ENCODE measurements at places on chromosomes 3 and 15.

DNA sequence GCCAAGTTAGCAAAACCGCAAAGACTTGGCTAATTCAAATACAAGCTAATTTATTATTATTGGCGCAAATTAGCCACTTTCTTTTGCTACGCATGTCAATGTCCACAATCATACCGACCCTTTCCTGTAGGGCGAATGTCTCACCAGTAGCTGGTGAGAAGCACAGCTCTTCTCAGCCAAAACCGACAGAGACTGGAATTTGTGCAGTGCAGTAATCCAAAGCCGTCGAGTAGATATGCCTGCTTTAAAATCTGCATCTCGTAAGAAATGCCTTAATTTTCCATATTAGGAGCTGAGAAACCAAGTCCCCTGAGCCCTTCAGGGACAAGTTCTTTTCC is 614 bp upstream of the MINDY2 start:
- DNase-seq: no peak

- DNase-seq: no peak
Observed at GRCh38 chr3:28994161-28994905, 286.5 kb upstream of the RBMS3 start.

DNA sequence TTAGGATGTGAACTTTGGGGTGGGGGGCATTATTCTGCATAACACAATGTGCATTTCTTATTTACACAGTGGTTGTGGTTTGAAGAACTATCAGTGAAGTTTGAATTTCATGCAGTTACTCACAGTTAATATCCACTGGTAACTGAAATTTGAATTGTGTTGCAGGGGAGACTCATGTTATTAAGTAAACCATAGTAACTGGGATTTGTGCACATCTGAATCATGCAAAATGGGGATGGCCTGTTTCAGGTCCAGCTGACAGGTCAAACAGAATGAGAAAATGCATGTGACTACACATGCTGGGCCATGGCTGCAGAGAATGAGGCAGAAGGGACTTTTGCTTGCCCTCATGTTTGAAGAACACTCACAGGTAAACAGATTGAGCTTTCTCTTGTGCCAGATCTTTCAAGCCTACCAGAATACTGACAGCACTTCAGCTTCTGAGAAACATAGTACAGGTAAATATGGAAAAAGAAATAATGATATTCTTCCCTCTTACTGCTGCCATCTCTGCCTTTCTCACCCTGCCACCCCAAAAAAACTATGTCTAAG is 115.0 kb downstream of the POLQ start:
- DNase-seq: no peak

- no peak for DNase-seq
Observed at GRCh38 chr3:111998636-111999483, at the start of gene TAGLN3. Gene TAGLN3 (plus strand): TSS chr3:111998922. CDS start chr3:111999423, 501 bp downstream.

- no peak for DNase-seq
Observed at GRCh38 chr3:106421909-106422308, 553.1 kb upstream of the CBLB start.

- DNase-seq: no peak
Observed at GRCh38 chr3:82707035-82707434, 945.6 kb upstream of the GBE1 start.

GRCh38 chr3:195197765-195198425 is 73.1 kb downstream of the XXYLT1 start:
- DNase-seq: no peak

DNA sequence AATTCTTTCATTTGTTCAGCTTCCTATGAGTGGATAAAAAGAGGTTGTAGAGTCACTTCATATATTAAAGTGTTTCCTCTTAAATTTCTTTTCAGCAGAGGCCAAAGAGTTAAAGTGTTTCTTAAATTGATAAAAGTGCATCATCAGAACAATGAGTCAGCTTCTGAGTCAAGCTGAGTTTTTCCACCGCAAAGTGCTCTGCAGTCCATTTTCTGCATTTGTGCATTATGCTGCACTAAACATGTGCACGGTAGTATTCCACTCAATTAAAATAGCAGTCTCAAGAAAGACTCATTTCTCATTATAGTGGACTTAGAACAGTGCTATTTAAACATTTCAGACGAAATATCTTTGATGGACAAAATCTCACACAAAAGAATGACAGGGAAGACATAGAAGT is 152.0 kb downstream of the ZBBX start:
- DNase-seq: no peak

GRCh38 chr3:191300422-191300821 is 28.8 kb upstream of the CCDC50 start:
- no peak for DNase-seq

GRCh38 chr3:30465454-30465853 is 140.9 kb upstream of the TGFBR2 start:
- no peak for DNase-seq

GRCh38 chr15:26158176-26158575 is 295.0 kb upstream of the ATP10A start:
- no peak for DNase-seq

DNA sequence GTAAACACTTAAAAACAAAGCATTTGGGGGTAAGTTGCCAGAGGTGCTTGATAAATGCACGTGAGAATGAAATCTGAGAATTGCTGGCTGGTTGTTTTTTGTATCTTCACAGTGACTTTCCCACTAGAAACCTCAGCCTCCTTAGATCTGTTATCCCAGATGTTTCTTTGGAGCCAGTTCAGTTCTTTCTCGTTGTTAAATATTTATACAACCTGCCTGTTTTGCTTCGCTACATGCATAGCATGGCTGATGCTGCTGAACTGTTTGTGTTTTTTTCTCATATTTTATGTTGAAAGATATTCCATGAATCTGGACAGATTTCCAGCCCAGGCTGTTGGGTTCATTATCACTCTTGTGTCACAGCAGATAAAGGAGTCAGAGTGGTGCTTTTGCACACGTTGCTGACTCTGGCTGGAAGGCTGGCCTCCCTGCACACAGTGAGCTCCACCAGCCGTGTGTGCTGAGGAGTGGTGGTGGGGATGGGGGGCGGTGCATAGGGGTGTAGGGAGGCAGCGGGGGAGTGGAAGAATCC is 80.2 kb downstream of the ARNT2 start:
- no peak for DNase-seq

DNA sequence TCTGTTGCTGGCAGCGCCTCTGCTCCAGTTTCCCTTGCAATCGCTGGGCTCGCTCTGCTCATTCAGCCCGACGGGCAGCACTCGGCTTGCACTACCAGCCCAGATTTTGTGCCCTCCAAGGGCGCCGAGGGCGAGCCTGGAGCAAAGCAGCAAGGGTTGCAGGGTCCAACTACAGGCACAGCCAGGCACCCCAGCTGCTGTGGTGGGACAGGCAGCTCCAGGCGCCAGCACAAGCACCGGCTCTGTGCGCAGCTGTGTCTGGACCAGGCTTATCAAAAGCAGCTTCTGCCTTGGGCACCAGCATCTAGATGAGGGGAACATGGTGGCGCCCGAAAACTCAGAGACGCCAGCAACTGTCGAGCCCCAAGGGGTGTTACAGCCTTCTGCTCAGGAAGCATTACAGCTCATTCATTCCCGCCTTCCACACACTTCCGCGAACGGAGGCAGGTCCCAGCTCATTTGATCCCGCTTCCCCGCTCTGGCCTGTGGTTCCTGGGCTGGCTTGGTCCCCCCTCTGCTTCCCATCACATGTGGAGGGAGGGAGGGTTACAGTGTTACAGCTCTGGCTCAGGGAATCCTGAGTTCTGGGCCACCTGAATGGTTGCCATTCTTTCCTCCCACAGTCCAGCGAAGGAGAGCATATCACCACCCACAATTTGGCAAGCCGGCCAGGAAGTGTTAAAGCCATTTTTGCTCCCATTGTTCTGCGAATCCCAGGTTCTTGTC is 409.9 kb upstream of the ALCAM start:
- DNase-seq: no peak

DNA sequence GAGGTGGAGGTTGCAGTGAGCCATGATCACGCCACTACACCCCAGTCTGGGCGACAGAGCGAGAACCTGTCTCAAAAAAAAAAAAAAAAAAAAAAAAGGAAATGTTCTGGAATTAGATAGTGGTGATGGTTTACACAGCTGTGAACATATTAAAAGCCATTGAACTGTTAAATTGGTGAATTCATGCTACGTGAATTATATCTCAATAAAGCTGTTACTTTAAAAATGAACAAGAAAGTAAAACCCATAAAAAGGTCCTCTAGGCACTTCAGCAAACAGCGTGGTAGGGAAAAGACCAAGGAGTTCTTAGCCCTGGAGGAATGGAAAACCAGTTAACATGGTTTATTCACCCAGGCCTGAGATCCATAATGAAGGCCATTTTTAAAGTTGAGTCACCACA is 180.1 kb downstream of the ATG7 start:
- no peak for DNase-seq

- DNase-seq: no peak
Observed at GRCh38 chr3:51874889-51875288, 512 bp downstream of the IQCF5 start.

DNA sequence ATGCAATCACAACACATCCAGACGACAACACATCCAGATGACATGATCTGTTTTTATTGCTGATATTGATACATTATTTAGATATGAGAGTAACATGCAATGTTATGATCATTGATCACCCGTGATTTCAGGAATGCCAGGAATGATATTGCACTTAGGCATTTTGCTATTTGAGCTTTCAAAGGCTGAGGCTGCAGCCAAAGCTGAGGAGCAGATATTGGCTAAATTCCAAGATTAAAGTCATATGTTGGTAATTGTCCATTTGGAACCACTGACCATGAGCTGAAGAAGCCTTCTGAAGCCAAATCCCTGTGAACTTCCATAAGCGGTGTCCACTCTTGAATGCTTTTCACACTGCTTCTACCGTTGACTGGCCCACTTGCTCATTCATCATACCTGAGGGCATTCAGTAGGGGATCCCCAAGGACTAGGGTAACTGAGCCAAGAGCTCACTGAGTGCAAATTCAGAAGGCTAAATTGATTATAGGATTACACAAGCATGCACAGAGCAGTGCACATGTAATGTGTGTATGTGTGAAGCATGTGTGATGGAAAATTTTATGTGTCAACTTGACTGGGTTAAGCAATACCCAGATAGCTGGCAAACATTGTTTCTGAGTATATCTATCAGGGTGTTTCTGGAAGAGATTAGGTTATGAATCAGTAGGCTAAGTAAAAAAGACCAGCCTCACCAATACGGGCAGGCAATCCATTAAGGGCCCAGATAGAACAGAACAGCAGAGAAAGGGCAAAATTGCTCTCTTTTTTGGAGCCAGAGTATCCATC is 92.1 kb upstream of the PLAAT1 start:
- DNase-seq: no peak

DNA sequence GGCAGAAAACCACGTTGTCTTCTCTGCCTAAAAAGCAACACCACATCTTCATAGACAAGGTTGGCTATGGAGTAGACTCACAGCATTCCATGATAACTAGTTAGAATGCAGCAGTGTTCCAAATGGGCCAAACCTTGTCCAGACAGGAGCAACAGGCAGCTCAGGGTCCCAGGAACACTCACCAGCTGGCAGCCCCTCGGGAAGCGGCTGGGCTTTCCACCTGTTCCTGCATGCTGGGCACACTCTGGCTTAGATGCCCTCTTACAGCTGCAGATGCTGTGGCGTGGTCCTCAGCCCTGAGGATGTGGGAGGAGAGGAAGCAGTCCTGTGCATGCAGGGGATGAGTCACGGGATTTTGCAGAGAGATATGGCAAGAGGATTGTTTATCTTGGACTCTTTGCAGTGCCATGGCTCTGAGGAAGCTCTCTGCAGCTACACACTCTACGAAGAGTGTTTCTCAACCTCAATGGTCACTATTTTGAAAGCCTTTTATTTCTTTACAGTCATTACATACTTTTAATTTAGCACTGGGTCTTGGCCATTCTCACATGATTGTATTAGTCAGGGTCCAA is 11.3 kb downstream of the NRROS start:
- no peak for DNase-seq

DNA sequence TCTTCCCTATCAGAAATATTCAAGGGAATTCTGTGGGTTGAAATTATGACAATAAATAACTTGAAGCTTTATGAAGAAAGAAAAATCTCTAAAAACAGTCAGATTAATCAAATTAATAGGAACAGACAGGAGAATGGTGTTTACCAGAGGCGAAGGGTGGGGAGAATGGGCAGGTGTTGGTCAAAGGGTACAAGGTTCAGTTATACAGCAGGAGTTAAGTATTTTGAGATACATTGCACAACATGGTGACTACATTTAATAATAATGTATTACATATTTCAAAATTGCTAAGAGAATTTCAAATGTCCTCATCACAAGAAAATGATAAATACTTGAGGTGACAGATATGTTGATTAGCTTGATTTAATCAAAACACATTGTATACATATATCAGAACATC is 18.6 kb downstream of the SPCS1 start:
- no peak for DNase-seq

DNA sequence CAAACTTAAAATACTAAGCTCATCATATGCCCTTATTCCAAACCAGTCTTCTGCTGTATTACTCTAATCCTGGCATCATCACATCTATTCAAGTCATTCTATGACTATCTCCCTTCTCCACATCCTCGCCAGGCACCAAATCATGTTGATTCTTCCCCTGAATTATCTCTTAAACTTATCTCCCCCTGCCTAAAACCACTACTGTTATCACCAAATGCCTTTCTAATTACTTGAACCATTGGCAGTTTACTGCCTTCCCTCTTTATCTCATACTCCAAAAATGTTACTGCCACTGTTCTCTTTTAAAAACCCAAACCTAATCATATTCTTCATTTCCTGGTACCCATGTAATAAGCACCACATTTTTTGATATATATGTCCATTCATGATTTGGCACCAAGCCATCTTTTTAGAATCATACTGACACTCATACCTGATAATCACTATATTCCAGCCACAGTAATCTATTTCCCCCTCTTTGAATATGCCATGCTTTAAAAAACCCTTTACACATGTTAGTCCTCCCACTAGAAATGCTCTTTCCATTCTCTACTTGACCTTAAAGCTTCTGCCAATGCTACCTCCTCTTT is 126.8 kb downstream of the PEAK1 start:
- DNase-seq: no peak

DNA sequence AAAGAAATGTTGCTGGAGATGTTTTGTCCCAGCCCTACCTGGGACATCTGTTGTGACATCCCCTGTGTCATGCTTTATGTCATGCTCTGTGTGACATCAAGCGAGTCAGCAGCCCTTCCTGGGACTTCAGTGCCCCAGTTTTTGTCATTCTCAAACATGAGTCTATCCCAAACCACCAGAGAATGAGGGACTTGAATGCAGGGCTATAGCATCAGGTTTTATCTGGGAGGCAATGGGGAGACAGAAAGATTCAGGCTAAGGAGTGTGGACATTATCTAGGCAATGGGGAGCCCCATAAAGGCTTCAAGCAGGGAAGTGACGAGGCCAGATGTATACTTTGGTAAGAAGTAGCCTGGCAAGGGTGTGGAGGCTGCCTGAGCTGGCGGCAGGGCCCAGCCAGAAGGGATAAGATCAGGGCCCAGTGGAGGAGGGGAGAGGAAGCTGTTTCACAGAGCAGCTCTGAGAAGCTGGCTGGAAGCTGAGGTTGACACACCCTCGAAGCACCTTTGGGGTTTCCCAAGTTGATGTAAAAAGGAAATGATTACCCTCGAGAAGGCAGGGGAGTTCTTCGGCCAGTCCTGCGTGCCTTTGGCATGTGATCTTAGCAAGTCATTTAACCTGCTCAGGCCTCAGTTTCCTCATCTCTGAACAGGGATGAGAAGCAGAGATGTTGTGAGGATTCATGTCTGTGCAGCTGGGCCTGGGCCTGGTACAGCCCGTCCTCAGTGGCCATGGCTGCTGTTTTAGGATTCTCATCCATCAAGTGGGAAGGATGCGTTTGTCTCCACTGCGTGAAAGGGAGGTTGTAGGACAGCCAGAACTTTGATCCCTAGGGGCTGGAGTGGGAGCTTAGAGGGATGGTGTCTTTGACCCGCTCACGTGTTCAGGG is 34.3 kb downstream of the IRAK2 start:
- peak; percentile 82 for DNase-seq
